ENCODE measurements at places on chromosomes 16 and 17.

DNA sequence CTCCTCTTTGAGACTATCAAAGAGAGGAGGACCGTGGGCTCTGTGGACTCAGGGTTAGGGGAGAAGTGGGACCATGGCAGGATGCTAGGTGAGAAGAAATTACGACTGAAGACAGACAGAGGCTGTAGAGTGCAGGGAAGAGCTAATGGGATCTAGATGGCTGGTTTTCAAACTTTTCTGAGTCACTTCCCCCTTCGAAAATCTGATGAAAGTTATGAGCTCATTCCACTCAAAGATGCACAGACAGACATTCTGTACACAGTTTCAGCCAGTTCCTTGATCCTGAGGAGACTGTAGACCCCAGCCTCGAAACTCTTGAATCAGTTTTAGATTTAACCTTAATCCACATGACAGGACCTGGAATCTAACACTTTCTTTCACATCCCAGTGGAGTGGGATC is 40.7 kb downstream of the RGS9 start:
- DNase-seq, result peak; percentile 75

GRCh38 chr16:68236826-68237242 is 907 bp upstream of the ESRP2 start:
- no peak for DNase-seq

DNA sequence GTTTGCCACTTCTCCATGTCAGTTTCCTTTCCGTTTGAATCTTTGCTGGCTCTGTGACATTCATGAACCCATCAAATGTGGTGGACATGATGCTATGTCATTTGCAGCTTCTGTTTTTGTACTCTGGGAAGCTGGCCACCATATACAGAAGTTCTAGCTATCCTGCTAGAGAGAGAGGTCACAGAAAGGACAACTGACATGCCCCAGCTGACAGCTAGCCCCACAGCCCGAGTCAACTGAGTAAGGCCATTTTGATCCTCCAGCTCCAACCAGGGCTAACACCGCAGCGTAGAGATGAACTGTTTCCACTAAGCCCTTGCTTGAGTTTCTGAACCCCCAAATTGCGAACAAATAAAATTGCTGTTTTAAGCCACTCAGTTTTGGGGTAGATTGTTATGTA is 33.8 kb downstream of the CCDC42 start:
- no peak for DNase-seq

DNA sequence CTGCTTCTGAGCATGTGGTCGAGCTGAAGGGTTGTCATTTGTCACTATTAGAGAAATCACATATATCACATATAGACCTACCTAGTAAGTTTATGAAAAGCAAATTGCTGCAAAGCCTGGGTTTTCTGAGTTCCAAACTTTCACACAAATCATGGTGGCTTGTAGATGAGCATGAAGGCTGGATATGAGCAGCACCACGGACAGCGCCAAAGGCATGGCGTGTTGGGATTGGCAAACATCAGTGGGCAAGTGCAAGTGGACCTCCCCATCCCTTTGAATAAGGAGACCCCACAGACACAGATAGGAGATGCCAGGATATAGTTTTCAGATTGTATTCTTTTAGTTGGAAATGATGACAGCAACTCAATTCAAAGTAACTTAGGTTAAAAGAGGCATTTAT is 77.6 kb upstream of the CACNG3 start:
- DNase-seq, result no peak

- peak; percentile 57 for DNase-seq
These were observed at the start of gene RNF112 for GRCh38 chr17:19410875-19411620. RNF112 (plus strand) TSS chr17:19411232; CDS start chr17:19411409, 177 bp downstream.

GRCh38 chr16:87042551-87043230 is 274.5 kb downstream of the C16orf95 start:
- no peak for DNase-seq

- no peak for DNase-seq
These were observed 65.6 kb downstream of the SEC14L1 start for GRCh38 chr17:77206158-77206956.

- DNase-seq, result peak; percentile 72
These were observed 88.2 kb upstream of the FA2H start for GRCh38 chr16:74862743-74863244.

- DNase-seq, result no peak
These were observed 10.0 kb upstream of the MRPS23 start for GRCh38 chr17:57859601-57860413.

- no peak for DNase-seq
These were observed 22.7 kb downstream of the ZNF652 start for GRCh38 chr17:49339354-49339753.

- peak; percentile 66 for DNase-seq
These were observed 6.7 kb downstream of the CAMTA2 start for GRCh38 chr17:4980644-4981216.

DNA sequence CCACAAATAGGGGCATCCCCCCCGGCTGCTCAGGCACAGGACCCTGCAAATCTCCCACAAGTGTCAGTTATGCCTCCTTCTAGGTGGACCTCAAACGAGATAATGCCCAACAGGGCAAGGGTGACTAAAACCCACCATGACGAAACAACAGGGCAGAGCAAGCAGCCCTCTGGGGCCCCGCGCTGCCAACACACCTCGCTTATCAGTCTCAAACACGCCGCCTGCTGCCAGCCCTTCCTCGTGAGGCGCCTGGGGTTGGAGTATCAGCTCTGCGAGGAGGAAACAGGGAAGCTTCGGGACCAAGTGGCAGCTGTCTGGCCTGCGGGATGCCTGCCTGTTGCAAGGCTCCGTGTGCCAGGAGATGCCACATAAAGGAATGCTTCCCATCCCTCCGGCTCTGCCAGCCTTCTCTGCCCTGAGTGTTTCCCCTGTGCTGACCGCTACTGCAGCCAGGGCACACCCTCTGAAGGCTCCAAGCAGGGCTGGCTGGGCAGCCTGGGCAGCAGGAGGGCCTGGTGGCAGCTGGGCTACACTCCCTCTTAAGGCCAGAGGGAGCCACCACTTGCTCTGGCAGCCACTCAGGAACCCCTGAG is 2.5 kb downstream of the SMIM5 start:
- DNase-seq, result no peak

- DNase-seq, result no peak
These were observed 163.0 kb upstream of the CDH5 start for GRCh38 chr16:66203476-66203875.

DNA sequence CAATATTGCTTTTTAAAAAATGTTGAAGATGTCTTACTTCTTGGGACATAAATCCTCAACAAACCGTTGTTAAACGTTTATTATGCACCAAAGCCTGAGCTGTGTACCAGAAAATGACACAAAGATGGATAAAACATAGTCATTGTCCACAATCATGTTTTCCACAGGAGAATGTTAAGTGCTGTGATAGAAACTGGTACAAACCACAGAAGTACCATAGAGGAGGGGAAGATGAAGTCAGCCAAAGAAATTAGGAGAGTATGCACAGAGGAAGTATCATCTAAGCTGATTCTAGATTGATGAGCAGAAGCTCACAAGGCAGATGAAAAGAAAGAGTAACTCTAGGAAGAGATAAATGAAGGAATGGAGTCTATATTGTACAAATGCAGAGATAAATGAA is 142.6 kb upstream of the HLF start:
- DNase-seq, result no peak

DNA sequence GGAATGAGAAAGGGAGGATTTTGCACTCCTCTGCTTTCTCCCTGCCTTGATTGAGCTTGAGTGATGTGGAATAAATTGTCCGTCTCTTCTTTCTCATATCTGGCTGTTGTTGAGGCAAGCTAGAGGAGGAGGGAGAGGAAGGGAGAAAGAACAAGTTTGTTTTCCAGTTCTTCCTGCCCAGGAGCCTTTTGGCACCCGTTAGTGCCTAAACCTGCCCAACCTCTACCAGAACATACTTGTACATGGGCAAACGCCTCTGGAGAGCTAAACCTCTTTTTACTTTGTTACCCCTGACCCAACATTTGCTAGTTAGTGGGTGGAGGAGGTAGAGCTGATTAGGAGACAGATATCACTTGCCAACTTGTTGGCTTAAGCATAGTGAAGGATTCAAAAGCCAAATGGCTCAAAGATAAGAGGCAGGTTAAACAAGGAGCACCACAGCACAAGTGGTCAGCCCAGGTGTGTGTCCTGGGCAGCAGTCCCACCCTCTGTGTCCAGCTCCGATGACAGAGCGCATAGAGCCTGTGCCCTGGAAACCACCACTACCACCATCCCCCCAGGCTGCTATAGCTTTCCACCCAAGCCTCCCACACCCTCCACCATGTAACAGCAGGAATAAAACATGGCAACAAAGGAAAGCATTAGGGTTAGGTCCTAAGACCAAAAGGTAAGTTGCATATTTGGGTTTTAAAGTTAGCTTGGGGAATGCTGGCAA is 6.5 kb downstream of the ODF4 start:
- DNase-seq, result no peak

DNA sequence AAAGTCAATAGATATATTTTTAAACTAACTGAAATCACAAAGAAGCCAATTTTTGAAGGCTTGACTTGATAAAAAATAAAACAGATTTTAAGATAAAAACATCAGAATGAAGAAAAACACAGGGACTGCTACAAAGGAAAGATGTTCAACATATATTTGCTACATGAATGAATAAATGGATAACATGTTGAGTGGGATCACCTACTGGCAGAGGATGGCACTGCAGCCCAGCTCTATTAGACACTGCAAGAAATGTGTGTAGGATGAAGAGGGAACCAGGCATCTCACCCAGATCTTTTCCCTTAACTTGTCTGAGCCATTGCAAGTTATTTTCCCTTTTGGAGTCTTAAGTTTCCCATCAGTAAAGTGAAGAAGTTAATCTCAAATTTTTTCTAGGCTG is 4.2 kb downstream of the AIPL1 start:
- no peak for DNase-seq

DNA sequence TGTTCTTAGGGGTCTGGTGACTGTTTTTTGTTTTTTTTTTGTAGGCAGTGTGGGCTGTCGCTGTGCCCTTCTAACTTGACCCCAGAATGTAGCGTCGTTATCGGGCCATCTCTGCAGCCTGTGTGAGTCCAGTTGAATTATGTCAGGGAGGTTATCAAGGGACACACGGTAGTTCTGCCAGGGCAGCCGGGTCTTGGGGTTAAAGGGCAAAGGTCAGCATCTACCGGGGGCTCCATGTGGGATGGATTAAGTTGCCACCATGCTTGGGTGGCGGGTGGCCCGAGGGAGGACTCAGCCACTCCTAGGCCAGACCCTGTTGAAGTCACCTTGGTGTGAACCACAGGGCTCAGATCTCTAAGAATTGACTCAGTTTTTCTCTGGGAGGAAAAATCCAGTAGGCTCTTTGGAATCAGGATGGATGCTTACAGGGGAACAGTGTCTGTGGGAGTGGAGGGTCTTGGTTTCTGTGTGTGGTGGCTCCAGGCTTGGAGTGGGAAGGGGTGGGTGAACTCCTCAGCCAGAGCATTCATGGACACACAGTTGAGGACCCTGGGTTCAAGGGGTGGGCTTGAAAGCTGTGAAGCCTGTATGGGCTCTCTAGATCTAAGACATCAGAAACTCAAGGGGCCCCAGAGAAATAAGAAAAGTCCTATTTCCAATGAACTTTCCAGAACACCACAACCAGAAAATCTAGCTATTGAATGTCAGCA is 191.7 kb downstream of the IRF8 start:
- DNase-seq, result no peak

GRCh38 chr16:17171250-17172143 is 299.3 kb downstream of the XYLT1 start:
- no peak for DNase-seq

DNA sequence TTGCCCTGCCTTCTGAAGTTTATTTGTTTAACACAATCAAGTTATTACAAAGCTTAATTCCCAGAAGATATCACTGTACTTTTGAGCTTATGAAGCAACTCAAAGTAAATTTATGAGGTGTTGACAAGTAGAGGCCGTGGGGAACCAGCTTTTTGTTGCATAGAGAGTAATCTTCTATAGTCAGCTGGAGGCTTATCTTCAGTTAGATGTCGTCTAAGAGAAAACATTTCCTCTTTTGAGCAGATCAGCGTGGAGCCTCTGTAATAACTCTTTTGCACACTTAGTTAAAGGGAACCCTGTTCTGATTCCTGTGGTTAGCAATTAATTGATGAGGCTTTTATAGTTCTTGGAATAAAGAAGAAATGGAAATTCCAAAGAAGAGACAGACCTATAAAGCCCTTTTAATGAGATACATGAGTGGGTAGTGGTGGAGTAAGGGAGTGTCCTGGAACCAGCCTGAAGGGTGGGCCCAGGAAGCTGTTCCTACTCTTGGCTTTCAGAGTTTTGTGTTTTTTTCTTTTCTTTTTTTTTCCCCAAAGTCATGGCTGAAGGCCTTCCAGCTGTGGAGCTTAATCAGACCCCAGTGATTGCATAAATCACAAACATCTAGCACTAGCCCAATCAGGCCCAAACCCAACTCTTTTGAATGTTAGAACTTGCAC is 28.9 kb upstream of the MAP3K14 start:
- DNase-seq, result peak; percentile 82

DNA sequence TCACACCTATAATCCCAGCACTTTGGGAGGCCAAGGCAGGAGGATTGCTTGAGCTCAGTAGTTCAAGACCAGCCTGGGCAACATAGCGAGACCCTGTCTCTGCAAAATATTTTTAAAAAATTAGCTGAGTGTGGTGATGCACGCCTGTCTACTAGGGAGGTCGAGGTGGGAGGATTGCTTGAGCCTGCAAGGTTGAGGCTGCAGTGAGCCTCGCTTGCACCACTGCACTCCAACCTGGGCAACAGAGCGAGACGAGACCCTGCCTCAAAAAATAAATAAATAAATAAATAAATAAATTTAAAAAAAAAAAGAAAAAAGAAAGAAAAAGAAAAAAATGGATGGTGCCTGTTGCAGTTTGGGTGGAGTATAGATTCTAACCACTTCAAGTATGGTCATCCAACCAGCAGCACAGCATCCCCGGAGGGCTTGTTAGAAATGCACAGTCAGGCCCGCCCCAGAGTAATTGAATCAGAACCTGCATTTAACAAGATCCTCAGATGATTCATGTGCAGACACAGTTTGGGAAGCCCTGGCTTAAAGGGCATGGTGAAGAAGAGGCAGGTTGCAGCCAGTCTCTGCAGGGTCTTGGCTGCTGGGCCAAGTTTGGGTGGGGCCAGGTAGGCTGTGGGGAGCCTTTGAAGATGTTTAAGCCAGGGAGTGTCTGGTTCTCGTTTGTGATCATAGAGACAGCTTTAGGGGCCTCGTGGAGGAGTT is 40.8 kb downstream of the MRC2 start:
- DNase-seq, result no peak

- no peak for DNase-seq
These were observed 2.3 kb downstream of the HOXB4 start for GRCh38 chr17:48575673-48576478.

GRCh38 chr17:74750327-74751069 is 2.1 kb downstream of the NHERF1 start:
- DNase-seq, result no peak

GRCh38 chr17:18184143-18185031 is 759 bp downstream of the ALKBH5 start:
- DNase-seq, result peak; percentile 73

DNA sequence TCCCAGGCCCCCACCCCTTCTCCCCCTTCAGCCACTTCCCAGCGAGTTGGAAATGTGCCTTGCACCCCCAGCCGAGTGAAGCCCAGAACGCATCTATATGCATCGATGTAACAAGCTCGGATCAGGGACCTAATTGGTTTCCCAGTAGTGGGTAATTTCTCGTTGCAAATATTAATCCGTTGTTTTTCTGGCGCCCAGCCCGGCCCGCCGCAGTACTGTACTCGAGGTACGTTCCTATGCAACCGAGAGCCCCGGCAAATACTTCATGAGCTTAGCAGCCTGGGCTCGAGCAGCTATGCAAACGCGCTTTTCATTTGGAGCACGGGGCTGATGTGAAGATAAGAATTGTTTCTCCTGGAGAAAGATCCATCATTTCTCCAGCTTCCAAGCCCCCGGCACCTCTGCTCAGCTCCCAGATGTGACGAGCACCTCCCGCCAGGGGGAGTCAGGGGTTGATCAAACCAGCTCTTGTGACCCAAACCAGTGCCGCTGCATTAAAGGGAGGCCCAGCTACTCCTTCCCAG is 229.8 kb downstream of the KATNIP start:
- DNase-seq, result peak; percentile 33

- DNase-seq, result no peak
These were observed 4.5 kb upstream of the KIF2B start for GRCh38 chr17:53818271-53818670.

All from foreskin fibroblast (primary cell).